CD4-positive, alpha-beta T cell treated with Interleukin-17A for 4 hours (primary cell): ENCODE measurements at places on chromosomes 4 and X.

- no peak for DNase-seq
Measured at GRCh38 chr4:1030031-1030430, 18.6 kb downstream of the FGFRL1 start.

DNA sequence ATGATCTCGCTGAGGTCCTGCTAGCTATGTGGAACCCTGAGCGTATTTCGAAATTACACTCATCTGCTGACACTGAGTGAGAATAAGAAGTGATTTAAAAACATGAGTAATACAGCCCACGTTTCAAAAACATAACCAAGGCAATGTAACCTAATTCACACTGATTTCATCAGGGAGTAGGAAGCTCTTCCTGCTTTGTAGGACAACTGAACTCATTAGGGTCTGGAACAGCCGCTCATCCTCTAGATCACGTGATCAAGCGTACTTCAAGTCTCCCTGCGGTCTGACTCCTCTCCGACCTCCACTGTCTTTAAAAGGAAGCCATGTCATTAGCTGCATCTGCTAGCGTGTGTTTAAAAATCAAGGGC is 138.0 kb downstream of the NSUN7 start:
- DNase-seq = no peak

- DNase-seq = no peak
Measured at GRCh38 chr4:164997324-164997723, 19.9 kb upstream of the TRIM61 start.

GRCh38 chrX:108347800-108348199 is 90.4 kb downstream of the COL4A6 start:
- no peak for DNase-seq

DNA sequence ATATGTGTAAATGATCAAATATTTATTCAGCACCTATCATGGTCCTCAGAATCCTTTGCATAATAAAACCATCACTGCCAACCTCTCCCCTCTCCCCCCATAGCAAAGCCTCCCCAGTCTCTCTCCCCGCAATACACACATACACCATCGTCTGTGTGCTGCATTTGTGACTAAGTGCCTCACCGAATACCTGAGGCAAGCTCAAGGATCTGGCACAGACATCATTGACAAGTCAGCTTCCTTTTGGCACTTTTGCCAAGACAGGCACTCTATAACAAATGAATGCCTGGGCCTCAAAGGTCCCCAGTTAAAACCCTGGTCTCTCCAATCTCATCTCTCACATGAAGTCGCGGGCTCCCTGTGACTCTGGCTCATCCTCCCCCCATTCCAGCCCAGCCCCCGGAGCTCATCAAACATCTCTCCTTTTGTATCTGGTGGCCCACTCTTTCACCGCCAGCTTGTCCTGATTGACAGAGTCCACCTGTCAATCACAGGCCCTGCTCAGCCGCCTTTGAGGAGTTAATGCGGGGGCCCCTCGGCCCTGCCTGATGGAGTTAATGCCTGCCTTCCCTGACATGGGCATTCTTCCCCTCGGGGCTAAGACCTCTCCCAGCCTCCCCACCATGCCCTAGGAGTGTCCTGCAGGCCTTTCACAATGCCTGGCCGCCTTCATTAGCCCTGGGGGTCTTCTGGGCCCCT is 135.8 kb upstream of the ATP6AP2 start:
- no peak for DNase-seq

GRCh38 chr4:151717314-151717713 is 43.5 kb downstream of the GATB start:
- no peak for DNase-seq

DNA sequence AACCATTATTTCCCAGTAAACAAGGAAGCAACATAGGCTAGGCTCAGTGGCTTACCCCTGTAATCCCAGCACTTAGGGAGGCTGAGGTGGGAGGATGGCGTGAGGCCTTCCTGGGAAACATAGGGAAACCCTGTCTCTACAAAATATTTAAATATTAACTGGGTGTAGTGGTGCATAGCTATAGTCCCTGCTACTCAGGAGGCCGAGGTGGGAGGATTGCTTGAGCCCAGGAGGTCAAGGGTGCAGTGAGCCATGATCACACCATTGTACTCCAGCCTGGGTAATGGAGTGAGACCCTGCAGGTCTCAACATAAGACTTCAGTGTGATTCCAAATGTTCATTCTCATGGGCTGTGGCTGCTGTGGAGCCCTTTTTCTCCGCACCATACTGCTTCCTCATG is 34.9 kb downstream of the FHDC1 start:
- no peak for DNase-seq

- DNase-seq = no peak
Measured at GRCh38 chrX:75107863-75108509, 48.1 kb downstream of the ABCB7 start.

- no peak for DNase-seq
Measured at GRCh38 chr4:72993876-72994275, 75.6 kb downstream of the COX18 start.

GRCh38 chrX:93580634-93581033 is 92.7 kb downstream of the NAP1L3 start:
- DNase-seq = no peak

- no peak for DNase-seq
Measured at GRCh38 chr4:94834501-94834900, 76.7 kb downstream of the BMPR1B start.

GRCh38 chrX:85503258-85504158 is 124.0 kb upstream of the POF1B start:
- no peak for DNase-seq

- no peak for DNase-seq
Measured at GRCh38 chr4:152862608-152863007, 73.5 kb upstream of the FHDC1 start.

DNA sequence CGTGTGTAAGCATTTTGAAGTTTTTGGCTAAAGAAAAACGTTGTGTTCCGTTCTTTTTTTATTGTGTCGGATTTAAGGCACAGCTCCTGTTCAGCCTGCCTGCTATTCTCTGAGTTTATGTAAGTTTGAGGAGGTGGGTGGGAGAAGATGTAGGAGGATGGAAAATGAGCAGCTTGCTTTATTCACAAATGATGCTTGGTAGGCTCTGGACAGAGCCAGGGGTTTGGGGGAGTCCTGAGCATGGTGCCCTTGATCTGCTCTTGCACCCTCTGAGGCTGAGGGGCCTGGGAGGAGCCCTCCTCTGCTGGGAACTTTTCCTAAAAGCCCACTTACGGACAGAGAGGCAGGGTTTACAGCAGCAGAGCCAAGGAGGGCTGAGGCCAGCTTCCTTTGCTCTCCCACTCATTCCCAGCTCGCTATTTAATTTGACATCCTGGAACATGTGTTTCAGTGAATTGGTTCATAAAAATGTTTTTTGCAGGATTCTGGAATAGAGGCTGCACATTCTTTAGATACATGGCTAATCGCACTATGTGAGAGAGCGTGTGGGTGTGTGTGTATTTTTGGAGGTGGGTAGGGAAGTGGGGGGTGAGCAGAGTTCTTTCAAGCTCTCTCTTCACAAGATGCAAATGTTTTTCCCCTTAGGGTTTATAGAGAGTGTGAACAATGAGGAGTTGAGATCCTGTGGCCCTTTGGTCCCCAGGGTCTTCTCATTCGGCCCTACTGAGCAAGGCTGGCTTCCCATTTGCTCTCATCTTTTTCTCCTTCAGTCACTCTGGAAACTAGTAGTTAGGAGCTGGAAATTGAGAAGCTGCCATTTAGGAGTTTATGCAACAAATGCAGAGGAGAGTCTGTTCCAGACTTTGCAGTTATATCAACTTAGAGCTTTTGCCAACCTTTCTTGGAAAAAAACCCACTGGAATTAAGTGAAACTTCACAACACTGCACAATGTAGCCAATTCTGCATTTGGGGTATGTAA is 32.1 kb downstream of the TMEM131L start:
- DNase-seq = peak; percentile 49

GRCh38 chr4:129327637-129328036 is 231.7 kb downstream of the C4orf33 start:
- no peak for DNase-seq

GRCh38 chrX:71622576-71623450 is 4.5 kb upstream of the CXCR3 start:
- peak; percentile 72 for DNase-seq

- DNase-seq = no peak
Measured at GRCh38 chr4:150938873-150939499, 76.1 kb downstream of the LRBA start.

DNA sequence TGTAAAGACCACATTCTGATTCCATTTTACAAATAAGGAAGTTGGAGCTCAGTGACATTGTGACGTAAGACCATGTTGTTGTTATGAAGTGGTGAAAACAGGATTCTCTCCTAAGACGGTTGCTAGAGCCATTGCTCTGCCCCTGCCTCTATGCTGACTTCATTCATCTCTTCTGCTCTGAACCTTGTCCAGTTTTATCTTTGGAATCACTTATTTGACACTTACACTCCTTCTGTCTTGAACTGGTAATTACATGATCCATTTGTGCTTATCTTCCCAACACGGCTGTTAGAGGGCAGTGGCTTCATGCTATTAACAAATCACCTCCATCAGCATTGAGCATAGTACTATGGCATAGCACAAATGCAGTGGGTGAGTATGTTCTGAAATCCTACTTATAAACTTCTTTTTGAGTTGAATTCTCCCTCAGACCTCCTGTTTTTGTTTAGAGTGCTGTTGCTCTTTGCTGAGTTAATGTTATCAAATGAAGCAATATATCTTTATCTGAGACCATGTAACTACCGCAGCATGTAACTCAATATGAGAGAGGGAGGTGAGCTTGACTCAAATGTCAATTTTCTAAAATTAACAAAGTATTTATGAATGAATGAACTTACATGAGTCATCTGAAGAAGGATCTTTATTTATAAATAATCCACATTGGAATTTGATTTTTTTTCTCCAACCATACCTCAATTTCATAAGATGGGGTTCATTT is 177.8 kb downstream of the RASL11B start:
- no peak for DNase-seq

DNA sequence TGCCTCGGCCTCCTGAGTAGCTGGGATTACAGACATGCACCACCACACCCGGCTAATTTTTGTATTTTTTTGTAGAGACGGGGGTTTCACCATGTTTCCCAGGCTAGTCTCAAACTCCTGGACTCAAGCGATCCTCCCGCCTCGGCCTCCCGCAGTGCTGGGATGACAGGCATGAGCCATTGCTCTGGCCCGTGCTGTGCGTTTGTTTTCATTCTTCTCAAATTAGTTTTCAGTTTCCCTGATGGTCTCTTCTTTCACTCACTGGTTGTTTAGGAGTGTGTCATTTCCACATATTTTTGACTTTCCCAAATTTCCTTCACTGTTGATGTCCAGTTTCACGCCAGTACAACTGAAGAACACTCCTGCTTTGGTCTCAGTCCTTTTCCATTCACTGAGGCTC is 31.8 kb downstream of the SH3TC1 start:
- DNase-seq = no peak

- no peak for DNase-seq
Measured at GRCh38 chrX:7191681-7192110, 43.7 kb upstream of the PUDP start.

GRCh38 chr4:70627620-70628019 is 924 bp upstream of the ENAM start:
- DNase-seq = no peak

DNA sequence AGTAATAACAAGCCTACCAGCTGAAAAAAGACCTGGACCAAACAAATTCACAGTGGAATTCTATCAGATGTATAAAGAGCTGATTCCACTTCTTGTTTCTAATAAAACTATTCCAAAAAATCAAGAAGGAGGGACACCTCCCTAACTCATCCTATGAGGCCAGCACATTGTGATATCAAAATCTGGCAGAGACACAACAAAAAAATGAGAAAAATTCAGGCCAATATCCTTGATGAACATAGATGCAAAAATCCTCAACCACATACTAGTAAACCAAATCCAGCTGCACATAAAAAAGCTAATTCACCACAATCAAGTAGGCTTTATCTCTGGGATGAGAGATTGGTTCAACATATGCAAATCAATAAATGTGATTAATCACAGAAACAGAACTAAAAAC is 147.9 kb upstream of the NEIL3 start:
- no peak for DNase-seq

DNA sequence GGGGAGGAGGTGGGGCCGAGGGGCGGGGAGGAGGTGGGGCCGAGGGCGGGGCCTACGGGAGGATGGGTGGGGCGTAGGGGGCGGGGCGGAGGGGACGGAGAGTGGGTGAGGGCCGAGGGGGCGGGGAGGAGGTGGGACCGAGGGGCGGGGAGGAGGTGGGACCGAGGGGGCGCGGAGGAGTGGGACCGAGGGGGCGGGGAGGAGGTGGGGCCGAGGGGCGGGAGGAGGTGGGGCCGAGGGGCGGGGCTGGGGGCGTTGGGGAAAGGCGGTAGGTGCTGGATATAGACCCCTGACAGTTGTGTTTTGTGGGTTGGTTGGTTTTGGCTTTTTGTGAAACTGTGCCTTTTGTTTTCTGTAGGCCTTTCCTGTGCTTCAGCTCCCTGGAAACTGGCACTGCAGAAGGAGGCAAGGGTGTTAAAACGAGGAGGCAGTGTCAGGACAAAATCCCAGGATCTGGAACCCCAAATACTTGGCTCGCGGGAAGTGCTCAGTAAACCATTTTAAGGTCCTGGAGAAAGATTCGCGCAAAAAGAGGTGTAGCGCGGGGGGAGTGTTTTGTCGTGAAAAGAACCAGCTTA is 580 bp upstream of the MMGT1 start:
- peak; percentile 90 for DNase-seq

DNA sequence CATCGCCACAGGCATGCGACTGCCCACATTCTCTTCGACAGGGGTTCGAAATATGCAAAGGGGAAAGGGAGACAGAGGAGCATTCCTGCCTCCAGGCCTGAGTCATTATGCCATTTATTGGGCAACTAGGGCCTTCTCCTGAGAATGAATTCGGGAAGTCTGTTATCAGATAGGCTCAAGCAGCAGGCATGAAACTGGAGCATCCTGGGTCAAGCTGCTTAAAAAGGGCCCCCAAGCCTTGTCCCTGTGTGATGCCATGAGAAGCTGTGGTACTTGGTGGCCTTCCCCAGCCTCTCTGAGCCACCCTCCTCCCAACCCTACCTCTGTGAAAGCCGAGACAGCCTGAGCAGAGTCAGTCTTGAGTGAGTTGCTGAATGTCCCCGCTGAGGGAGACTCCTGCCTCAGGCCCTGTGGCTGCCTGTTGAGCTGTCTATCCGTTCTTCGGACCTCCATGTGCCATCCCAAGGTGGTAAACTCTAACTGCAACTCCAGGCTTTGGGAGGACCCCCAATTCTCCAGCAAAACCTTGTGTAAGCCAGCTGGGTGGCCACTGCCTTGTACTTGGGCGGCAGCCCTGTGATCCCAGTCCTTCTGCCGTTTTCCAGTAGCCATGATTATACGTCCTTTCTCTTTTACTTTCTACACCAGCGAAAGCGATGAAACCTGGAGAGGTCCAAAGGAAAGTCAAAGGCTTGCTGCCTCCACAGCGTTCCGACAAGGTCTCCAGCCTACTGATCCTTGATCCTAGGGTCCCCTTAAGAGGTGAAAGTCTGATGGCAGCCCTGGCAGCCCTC is 37.7 kb downstream of the NBDY start:
- DNase-seq = peak; percentile 36

DNA sequence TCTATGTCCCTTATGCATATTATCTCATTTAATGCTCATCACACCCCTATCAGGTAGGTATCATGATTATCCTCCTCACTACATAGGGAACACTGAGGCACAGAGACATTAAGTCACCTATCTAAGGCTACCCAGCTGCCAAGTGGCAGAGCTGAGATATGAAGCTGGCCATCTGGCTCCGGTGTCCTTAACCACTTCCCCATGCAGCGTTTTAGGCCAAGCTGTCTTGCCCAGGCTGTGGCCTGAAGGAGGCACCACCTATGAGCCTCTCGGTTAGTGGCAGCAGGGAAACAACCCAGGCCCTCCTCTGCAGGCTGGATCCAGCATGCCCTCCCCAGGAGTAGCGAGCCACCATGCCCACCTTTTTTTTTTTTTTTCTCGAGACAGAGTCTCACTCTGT is 16.3 kb downstream of the PJA1 start:
- DNase-seq = no peak
